Stimulated activated memory B cell treated with anti-CD40 and anti-IgM and Interleukin-4, amounts not matched to agents 10 μg/mL and 1 μg/mL and 100 μg/mL, for 72 hours (primary cell): ENCODE measurements at places on chromosomes 6 and 20.

GRCh38 chr6:161740486-161740885 lies 466.6 kb upstream of the AGPAT4 start:
- no peak for ATAC-seq

DNA sequence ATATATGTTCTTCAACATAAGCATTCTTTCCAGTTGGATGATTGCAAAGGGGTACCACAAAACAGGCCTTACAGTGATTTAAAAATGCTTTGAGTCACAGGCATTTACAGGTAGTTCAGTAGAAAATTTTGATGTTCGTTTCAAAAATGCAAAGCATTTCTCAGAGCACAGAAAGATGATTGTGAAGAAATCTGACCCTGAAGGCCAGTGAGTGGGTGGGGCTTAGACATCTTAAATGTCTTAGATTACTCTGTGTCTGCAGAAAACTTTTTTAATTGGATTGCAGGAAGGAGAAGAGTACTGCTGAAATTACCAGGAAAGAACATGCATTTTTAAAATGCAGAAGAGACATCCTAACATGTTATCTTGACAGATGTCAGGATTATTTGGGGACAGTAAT lies 268.3 kb downstream of the CDKAL1 start:
- no peak for ATAC-seq

DNA sequence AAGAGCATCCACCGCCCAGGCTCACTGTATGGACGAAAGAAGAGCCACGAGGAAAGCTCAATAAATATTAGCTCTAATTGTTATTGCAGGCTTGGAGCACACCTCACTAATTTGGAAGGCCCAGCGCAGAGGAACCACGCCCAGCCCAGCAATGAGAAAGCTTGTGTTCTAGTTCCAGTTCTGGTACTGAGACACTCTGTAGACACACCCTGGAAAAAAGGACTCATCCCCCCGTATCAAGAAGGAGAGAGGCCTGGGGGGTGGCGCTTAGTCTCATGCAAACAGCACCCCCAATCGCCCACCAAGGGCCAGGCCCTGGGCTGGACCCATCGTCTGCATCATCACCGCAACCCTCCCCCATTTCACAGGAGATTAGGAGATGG lies 156.9 kb downstream of the BMP7 start:
- no peak for ATAC-seq

- no peak for ATAC-seq
Observed at GRCh38 chr6:55511122-55511800, 67.7 kb downstream of the HMGCLL1 start.

DNA sequence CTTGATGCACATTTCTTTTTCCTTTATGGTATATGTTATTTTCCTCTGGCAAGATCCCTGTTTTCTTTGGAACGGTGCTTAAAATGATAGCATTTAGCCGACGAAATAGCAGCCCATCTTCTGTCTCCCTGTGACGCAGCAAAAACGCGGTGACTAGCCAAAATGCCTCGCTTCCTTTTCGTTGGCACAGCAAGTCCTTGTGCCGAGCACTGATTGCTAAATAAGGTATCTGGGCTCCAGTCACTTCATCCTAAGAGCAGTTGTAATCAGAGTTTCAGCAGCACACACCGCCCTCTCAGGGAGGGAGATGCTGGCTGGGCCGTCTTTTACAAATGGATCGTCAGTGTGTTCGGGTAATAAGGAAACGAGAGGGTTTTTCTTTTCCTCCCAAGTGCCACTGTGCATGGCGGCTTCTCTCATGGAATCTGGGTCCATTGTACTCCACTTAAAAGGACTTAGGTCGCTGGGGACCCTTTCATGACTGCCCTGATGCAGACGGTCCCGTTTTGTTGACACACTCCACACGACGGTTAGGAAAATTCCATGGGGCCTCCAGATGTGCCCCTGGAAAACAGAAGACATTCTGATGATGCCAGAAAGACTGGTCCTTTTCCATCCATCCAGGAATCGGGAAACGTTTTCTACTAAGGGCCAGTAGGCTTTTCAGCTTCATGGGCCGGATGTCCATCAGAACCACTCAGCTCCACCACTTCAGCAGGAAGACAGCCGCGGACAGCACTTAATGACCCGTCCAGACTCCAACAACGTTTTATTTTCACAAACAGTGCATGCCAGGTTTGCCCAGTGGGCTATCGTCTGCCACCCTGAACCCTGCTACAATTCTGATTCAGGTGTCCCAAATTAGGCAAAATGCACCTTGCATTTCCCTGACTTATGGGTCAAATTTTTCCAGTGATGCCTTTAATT lies 185.5 kb downstream of the CDH4 start:
- ATAC-seq = no peak

GRCh38 chr20:63896264-63897105 lies 1.6 kb downstream of the DNAJC5 start:
- ATAC-seq = peak; percentile 62

DNA sequence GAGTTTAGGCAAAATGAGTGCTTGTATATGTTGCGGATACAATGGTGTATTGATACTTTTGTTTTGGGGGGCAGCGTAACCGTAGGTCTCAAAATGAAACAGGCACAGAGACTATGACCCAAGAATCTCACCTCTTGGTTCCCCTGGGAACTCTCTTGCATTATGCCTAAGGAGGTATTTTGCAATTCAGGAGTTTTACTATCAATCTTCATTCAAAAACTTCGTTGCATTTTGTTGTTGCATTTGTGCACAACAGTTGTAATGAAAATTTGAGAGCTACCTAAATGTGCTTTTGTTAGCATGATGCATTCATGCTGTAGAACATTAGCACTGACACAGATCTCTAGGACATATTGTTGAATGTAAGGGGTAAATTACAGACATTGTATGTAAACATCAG lies 18.2 kb downstream of the VTA1 start:
- ATAC-seq = no peak

GRCh38 chr20:21238818-21239536 lies 64.2 kb upstream of the XRN2 start:
- no peak for ATAC-seq

DNA sequence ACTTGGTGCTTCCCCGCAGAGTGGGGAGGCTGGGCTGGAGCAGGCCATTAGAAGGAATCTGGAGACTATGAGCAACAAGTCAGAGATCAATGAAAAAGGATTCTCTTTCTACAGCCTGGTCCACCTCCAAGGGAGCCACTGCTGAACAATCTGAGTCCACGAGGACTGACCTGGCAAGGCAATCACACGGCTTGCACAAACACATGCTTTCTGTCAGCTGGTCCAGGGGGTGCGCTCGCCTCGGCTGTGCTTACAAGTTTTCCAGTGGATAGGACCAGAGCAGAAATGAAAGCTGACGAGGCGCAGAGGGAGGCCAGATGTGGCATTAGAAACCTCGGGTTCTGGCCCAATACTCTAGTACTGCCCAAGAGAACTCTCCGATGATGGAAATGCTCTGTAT lies 18.1 kb downstream of the KCNK5 start:
- no peak for ATAC-seq
